ENCODE measurements at places on chromosomes 2 and 18.

GRCh38 chr2:135980434-135981079 lies 4.9 kb downstream of the DARS1 start:
- H3K27me3 ChIP-seq: no peaks in the 10 kb centered on the region
- no peak overlapping the region for H3K4me3 ChIP-seq
- peaks cover 50% of the 10 kb centered on the region for H3K36me3 ChIP-seq
- no peak for DNase-seq
- H3K27ac ChIP-seq: peak overlapping the region; percentile 20

DNA sequence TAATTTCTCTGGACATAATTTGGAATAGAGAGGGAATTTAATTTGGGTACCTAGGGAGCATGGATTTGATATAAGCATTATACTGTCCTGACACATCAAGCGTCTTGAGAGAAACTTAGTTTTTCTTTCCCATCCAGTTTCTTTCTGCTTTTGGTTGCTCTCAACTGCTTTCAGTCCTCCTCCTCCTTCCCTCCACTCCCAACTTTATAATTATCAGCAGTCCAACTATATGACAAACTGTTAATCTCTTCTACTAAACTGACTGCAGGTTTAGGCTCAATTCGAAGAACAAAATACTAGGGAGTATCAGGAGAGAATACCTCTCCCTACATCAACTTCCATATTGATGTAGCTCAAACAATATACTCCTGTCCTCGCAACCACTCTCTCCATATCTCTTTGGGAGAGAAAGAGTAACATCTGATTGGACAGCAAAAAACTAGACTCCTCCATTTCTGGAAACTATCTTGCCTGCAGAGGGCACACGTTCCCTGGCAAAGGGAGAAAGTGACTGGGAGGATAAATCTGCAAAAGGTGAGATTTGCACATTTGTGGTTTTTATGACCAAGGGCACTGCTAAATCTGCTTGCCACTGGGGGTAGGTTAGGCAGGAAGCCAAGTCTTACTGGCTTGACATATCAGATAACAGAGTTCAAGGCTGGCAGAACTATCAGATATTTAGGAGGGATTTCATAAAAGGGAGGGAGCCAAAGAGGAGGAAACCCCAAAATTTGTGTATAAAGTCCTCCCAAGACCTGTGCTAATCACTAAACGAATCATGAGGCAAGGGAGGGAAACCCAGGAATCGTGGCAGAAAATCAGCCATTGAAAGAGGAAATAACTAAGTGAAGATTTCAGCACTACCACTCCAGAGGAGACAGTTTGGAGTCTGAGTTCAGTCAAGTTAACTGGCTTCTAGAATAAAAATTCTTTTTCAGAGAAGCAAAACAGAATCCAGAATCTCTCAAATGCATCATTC lies 40.0 kb downstream of the ICA1L start:
- H3K27me3 ChIP-seq: no peaks in the 10 kb centered on the region
- no peak overlapping the region for H3K4me3 ChIP-seq
- peaks cover 10% of the 10 kb centered on the region for H3K4me1 ChIP-seq

- no peaks in the 10 kb centered on the region for H3K4me1 ChIP-seq
- no peak overlapping the region for H3K4me3 ChIP-seq
- H3K27ac ChIP-seq: no peak overlapping the region
- no peak for DNase-seq
Measured at GRCh38 chr2:239892441-239893235, 132.5 kb downstream of the NDUFA10 start.

DNA sequence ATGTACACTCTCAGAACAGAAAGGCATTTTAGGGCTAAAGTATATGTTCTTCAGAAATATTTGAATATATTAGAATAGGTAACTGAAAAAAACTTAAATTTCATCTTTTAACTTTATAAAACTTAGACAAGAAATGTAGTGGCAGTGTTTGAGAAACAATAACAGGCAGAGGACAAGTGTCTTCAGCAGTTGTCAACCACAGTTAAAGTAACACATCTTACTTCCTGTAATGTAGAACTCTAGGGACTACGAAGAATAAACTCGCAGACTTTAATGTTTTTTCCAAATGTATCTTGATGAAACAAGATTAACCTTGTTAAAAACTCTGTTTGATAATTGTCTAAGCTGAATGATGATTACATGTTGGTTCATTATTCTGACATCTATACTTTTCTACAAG lies 50.7 kb downstream of the RMDN2 start:
- H3K4me1 ChIP-seq: no peaks in the 10 kb centered on the region
- H3K4me3 ChIP-seq: no peak overlapping the region
- H3K27ac ChIP-seq: no peak overlapping the region
- H3K36me3 ChIP-seq: no peaks in the 10 kb centered on the region
- DNase-seq: no peak

DNA sequence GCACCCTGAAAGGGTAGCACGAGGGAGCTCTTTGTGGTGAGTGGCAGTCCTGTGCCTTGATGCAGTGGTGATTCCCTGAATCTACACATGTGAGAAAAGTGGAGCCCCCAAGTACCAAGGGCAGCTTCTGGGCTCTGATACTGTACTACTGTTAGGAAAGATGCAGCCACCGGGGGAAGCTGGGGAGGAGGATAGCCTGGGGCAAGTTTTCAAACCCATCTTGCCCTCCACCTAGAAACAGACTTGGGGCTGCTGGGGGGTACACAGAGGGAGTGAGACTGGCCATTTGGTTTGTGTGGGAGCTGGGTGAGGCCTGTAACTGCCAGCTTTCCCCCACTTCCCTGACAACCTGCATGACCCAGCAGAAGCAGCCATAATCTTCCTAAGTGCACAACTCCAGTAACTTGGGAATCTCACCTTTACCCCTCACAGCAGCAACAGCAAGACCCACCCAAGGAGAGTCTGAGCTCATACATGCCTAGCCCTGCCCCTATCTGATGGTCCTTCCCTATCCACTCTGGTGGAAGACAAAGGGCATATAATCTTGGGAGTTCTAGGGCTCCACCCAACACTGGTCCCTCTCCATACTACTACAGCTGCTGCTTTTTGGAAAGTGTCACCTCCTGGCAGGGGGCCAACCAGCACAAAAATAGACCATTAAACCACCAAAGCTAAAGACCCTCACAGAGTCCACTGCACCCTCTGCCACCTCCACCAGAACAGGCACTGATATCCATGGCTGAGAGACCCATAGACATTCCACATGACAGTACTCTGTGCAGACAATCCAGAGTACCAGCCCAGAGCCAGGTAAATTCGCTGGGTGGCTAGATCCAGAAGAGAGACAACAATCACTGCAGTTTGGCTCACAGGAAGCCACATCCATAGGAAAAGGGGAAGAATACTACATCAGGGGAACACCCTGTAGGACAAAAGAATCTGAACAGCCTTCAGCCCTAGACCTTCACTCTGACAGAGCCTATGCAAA lies 8.2 kb downstream of the MALL start:
- H3K27me3 ChIP-seq: peaks cover 73% of the 10 kb centered on the region
- H3K27ac ChIP-seq: no peak overlapping the region
- DNase-seq: no peak
- peaks cover 2% of the 10 kb centered on the region for H3K36me3 ChIP-seq
- H3K4me1 ChIP-seq: peaks cover 19% of the 10 kb centered on the region

DNA sequence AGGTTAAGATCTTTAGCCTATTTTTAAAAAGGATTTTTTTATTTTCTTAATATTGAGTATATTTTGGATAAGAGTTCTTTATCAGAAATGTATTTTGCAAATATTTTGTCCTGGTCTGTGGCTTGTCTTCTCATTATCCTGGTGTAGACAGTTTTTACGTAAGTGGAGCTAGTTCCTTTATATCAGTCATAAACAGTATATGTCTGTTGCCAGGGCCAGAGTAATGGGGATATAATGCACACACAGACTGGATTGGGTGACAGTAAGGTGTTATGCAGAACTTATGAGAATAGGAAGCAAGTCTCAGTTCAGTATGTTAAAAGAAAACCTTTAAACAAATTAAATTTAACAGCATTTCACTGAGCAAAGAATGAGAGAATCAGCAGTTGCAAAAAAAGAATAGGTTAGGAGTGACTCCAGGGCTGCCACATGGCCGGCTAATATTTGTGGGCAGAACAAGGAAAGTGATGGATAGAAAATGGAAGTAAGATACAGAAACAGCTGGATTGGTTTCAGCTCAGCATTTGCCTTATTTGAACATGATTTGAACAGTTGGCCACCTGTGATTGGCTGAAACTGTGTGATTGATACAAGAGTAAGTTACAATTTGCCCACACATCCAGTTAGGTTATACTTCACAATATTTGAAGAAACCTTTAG lies 61.1 kb upstream of the ZNG1B start:
- peaks cover 10% of the 10 kb centered on the region for H3K4me1 ChIP-seq
- no peak overlapping the region for H3K4me3 ChIP-seq
- no peak overlapping the region for H3K27ac ChIP-seq
- no peaks in the 10 kb centered on the region for H3K27me3 ChIP-seq
- no peaks in the 10 kb centered on the region for H3K36me3 ChIP-seq
- peak; percentile 23 for DNase-seq
